Left lung (tissue), 14 donors: ENCODE measurements at places on chromosomes 13 and 19.

- DNase-seq, result no peak
Observed at GRCh38 chr13:73222627-73223305, 164.0 kb downstream of the KLF5 start.

GRCh38 chr19:50514346-50515167 lies 844 bp upstream of the ASPDH start:
- no peak for DNase-seq

DNA sequence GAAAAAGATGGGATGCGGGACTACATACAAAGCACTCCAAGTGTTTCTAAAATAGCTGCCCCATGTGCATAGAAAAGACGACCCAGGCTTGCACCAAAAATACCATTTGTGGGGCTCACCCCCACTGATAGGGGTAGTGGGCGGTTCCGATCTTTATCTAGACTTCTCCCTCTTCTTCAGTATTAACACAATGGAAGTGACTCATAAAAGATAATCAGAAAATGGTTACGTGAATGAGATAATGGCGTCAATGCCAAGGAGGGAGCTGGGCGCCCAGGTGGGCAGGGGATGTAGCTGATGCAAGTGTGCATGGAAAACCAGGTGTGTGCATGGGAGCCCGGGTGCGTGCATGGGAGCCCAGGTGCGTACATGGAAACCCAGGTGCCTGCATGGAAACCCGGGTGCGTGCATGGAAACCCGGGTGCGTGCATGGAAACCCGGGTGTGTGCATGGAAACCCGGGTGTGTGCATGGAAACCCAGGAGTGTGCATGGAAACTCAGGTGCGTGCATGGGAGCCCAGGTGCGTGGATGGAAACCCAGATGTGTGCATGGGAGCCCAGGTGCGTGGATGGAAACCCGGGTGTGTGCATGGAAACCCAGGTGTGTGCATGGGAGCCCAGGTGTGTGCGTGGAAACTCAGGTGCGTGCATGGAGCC lies 32.7 kb downstream of the LAMP1 start:
- DNase-seq, result no peak

DNA sequence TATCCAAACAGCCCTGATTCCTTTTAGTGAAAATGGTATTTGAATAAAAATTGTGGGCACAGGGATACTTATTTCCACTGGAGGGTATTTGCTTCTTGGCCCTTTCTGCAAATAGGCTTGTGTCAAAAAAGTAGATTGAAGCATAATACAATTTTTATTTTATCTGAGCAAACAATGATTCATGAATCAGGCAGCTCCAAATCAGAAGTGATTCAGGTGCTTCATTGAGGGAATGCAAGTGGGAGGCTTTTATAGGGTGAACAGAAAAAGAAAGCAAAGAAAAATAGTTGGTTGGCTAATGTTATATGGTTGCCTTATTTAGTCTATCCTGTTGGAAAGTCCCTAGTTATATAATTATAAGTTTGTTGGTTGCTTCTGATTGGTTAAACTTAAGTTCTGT lies 117.9 kb downstream of the ITGBL1 start:
- DNase-seq, result no peak

DNA sequence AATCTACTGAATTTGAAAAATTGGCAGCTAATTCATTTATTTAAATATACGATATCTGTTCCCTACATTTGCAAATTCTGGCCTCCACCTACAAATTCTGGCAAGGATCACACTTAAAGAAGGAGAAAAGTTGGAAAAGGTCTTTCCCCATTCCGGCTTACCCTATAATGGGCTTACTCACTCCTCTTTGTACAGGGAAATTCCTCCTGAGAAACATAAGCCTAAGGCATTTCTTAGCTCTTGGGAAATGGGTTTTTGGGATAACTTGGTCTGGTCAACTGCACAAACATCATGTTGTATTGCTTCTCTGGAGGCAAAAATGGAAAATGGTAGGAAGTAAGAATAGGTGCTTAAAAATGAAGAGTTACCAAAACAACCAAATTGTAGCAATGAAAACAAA lies 25.5 kb downstream of the KCTD12 start:
- no peak for DNase-seq

DNA sequence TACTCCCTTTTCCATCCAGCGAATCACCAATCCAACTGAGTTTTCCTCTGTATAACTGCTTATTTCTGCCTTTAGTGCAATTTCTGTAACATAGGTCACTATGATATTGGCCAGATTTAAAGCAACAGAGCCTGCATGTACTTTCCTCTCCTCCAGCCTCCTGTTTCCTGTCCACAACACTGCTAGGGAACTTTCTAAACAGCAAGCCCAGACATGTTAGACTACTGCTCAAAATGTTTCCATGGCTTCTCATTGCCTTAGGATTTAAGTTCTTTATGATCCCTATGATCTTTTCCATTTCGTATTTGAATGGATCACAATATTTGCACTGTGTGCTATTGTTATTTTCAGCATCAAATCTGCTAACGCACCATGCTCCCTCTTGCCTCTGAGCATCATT lies 481.7 kb upstream of the SLC10A2 start:
- no peak for DNase-seq

DNA sequence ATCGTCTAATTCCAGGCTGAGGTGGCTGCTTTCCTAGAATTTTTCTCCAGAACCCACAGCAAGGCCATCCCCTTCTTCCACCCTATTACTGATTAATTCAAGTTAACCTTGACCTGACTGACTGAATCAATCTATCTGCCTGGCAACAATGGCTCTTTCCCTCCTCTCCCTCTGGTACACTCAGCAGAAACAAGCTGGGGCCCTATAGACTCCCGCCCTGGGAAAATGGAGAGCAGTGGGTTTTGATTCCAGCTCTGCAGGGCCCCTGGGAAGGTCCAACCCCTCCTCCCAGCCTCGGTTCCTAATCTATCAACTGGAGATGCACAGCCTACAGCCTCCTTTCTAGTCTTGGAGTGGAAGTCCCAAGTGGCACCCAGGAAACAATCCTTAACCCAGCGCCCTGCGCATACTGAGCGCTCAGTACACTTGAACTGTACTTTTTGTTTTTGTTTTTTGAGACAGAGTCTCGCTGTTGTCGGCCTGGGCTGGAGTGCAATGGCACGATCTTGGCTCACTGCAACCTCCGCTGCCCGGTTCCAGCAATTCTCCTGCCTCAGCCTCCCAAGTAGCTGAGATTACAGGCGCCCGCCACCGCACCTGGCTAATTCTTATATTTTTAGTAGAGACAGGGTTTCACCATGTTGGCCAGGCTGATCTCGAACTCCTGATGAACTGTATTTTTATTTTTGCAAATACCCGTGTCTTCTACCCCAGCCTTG lies 5.2 kb upstream of the C3 start:
- peak; percentile 17 for DNase-seq

- DNase-seq, result peak; percentile 87
Observed at GRCh38 chr19:51607920-51608562, 22.2 kb downstream of the SIGLEC5 start.

DNA sequence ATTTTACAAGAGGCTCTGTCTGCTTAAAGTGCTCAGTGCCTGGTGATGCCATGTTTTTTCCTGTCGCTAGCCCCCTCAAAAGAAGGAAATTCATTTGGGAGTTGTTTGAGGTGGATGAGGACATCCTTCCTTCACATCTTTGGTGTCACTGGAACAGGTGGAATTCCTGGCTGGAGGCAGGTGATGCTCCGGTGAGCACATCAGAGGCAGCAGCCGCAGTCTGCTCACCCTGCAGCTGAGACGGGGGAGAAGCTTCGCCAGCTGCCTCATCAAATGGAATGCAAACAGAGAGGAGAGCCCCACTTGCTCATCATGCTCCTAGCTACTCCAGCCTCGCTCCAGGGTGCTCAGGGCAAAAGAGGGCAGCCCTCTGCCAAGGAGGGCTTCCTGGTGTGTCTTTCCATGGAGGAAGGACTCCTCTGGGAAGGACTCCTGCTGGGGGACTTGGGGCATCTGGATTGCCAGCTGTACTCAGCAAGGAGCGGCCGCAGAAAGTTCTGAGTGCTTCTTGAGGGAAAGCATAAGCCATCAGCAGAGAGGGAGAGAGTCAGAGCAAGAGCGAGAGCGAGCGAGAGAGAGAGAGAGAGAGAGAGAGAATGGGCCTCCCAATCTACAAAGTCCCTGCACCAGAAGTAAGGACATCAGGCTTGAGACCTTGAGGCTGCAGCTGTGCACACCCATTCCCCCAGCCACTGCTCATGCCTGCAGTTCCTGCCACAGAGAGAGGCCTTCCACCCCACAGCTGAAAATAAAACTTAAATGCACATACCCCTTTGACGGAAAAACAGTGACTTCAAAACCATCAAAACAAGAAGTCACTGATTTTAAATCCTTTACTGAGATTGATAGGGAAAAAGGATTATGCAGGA lies 74.3 kb upstream of the UBL3 start:
- DNase-seq, result no peak

GRCh38 chr19:6109947-6110346 lies 353 bp downstream of the RFX2 start:
- DNase-seq, result no peak

DNA sequence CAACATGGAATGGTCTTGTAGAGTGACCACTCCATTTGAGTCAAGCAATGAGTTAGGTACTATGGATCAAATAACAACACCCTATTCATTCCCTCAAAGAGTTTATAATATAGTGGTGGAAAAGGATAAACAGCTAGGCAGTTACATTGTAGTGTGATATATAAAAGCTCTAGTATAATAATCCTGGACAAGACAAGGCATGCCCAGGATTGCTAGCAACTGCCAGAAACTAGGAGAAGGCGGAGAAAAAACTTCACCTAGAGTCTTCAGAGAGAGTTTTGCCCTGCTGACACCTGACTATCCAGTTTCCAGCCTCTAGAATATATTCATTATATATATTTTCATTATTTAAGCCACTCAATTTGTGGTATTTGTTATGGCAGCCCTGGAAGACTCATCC lies 530.6 kb downstream of the KLF12 start:
- no peak for DNase-seq

DNA sequence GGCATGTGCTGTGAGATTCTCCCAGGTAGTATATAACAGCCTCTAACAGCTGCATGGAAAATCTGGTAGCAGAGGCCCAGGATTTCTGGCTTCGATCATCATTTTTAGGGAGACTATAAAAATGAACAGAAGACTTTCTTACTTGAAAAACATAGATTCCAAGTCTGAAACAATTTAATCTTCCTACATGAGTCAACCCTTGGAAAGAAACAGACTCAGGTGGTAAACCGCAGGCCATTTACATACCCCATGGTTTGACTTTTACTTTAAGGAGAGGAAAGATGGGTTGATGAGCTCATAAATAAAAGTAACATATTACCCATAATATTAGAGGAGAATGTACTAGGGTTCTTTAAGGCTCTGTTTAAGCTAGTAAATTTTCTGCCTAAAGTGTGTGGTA lies 121.6 kb downstream of the CYSLTR2 start:
- no peak for DNase-seq

- no peak for DNase-seq
Observed at GRCh38 chr19:31438401-31439269, 89.4 kb upstream of the TSHZ3 start.

DNA sequence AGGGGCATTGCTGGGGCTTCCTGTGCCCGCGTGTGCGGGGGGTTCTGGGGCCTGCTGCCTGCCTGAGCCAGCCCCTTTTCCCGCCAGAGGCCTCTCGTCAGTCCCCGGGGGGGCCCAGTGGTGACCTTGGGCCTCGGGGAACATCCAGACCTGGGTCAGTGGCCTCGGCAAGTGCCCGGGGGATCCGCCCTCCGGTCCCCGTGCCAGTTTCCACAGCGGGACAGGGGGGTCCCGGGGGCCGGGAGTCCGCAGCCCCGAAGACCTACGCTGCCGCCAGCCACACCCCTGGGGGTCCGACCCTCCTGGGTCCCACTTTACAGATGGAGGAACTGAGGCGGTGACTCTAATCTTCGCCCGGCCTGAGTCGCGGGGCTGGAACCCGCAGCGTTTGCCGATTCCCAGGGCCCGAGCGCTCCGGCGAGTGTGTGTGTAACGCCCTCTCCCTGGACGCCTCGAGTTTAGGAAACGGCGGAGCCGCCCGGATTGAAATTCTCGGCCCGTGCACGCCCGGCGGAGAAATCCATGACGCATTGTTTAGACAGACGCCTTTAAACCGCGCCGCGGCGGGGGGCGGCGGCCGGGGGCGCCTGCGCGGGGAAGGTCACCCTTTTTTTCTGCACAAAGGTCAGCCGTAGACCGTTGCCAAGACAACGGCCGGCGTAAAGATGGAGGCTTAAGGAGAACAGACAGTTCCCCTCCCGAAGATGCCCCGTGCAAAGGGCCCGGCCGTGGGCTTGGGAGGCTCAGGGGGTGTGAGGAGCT lies 39.3 kb downstream of the EFNA2 start:
- no peak for DNase-seq

DNA sequence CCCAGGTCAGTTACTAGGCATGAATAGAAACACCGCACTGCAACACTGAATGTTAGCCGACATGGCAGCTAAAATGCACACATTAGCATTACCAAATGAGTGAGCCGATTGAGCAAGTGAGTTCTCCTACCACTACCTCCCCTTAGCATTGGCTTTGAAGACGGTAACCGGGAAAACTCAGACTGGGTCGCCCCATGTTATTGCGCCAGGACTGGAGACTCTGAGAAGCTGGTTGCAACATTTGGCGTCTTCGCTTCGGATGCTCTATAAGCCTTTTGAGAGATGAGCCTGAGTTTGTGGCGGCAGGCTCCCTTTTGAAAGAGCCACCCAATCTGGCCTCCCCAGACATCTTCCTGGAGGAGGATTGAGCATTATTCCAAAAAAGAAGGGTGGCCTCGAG lies 68.5 kb upstream of the POMP start:
- no peak for DNase-seq

- DNase-seq, result no peak
Observed at GRCh38 chr13:111604097-111604496, 283.7 kb downstream of the TEX29 start.

DNA sequence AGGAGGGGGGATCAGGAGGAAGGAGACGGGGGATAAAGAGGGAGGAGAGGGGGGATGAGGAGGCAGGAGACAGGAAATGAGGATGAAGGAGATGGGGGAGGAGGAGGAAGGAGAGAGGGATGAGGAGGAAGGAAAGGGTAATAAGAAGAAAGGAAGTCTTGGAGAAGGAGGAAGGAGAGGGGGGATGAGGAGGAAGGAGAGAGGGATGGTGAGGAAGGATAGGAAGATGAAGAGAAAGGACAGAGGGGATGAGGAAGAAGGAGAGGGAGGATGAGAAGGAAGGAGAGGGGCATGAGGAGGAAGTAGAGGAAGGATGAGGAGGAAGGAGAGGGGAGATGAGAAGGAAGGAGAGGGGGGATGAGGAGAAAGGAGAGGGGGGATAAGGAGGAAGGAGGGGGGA lies 13.0 kb upstream of the VSTM2B start:
- no peak for DNase-seq

DNA sequence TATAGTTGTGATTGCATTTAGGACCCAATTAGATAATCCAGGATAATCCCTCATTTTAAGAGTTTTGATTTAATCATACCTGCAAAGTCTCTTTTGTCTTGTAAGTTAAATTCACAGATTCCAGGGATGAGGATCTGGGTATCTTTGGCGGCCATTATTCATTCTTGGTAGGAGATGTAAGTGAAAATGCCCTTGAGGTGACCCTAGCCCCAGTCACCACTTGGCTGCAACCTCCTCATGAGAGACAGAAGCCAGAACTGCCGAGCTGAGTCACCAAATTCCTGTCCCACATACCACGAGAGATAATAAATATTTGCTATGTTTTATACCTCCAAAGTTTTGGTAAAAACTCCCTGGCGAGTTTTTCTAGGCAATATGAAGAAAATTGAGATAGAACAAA lies 389.4 kb downstream of the RFC3 start:
- no peak for DNase-seq

GRCh38 chr19:54392105-54392504 lies 23.2 kb upstream of the TTYH1 start:
- no peak for DNase-seq
